ENCODE measurements at places on chromosomes 2 and 18.

DNA sequence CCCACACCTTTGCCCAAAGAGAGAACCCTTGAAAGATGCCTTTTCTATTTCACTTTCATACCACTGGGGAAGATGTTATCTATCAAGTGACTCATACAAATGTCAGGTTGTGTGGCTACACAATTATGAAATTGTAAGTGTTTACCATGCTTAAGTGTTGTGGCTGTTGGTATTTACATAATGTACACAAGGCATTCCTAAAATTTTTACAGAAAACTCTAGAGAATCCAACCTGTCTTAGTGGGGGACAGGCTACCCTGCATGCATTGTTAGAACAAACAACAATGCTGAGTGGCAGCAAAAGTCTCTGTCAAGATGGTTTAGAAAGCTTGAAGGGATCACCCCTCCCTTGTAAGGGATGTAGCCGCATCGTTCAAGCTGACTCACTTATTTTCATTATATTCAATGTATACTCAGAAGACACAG, 5.5 kb upstream of the MGAT4A start:
- no peak for DNase-seq

DNA sequence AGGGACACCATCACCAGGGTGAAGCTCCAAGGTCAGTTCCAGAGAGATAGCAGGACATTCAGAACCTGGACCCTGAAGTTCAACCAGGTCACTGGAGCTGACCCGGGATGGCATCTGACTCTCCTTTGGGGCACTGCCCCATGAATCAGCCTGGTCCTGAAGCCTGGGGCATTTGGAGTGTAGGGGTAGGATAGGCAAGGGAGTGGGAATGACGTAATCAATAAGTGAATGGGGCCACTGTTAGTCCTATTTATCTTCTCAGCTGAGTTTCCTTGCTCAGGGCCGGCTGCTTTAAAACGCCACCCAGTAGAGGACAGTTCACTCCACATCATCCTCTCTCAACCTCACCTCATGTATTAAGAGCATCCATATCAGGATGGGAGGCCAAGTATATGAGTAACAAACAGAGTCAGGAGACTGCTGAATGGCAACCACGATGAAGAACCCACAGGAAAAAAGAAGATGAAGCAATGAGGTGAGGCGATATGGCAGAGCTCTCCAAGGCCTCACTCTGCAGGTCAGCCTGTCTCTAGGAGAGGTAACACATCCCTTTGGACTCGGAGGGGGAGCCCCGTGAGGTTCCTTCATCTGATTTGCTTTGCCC, 1.8 kb upstream of the RFX8 start:
- no peak for DNase-seq

GRCh38 chr2:142734770-142735169, 142.7 kb upstream of the KYNU start:
- no peak for DNase-seq

GRCh38 chr2:71829008-71829407, 318.7 kb downstream of the CYP26B1 start:
- DNase-seq, result no peak

- no peak for DNase-seq
Measured at GRCh38 chr18:57728941-57729511, 74.1 kb downstream of the ATP8B1 start.

GRCh38 chr2:239917957-239918481, 107.1 kb downstream of the NDUFA10 start:
- DNase-seq, result no peak

DNA sequence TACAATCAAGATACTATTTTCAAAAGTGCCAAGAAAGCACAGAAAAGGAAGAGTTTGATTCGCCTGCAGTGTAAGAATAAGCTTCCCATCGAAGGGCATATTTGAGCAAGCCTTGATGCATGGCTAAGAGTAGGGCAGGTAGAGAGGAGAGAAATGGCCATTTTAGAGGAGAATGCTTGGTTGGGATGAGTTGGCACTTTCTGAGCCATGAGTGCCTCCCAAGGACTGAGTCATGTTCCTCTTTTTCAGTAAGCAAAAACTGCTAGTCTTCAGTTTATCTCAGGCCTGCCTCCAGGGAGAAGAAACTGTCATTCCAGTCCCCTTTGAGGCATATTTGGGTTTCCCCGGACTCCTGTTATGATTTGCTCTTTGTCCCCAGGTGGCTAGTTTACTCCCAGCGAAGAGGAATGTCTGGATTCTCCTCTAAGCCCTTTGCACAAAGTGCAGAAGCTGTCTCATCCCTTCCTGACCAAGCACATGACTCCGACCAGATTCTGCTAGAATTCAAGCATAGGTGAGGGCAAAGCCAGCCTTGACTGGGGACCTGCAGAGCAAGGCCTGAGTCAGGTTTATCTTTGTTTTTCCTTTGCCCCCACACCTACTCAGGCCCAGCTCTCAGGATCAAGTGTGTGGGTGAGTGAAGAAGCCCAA, 115.2 kb downstream of the TTC32 start:
- no peak for DNase-seq

GRCh38 chr18:38406607-38407006, 841.0 kb upstream of the CELF4 start:
- no peak for DNase-seq

DNA sequence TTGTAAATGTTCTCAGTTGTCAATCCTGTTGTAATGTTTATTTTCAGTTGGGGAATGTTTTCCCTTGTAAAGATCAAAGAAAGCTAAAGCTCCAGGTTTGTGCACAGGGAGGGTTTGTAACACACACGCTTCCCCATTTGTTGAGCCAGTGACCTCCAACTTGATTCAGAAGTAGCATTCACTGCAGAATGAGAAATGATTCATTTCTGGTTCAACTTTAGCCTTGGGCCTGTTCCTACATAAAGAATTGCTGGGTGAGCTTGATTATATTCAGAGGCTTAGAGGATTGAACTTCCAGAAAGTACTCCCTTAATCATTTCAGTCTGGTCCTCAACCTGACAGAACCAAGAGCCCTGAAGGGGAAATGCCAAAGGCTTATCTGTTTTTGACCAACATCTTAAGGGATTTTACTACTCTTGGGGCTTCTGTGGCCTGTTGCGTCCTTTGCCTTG, 70.6 kb upstream of the CAVIN2 start:
- no peak for DNase-seq

DNA sequence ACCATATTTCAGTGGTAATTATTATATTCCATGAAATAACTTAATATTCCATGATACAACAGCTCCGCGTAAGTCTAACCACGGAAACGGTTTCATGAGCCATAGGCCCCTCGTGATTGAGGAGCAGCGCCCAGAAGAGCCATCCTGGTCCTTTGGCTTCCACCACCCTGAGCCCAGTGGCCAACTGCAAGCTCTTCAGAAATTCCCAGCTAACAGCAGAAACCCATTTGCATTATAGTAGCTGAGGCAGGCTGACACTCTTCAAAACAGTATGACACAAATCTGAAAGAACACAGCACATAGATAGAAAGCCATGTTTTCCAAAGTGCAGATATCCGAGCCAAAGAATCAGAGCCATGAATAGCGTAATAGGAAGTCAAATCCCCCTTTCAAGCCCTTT, 120.9 kb upstream of the NFATC1 start:
- no peak for DNase-seq

- no peak for DNase-seq
Measured at GRCh38 chr2:144170179-144170578, 349.7 kb downstream of the ZEB2 start.

DNA sequence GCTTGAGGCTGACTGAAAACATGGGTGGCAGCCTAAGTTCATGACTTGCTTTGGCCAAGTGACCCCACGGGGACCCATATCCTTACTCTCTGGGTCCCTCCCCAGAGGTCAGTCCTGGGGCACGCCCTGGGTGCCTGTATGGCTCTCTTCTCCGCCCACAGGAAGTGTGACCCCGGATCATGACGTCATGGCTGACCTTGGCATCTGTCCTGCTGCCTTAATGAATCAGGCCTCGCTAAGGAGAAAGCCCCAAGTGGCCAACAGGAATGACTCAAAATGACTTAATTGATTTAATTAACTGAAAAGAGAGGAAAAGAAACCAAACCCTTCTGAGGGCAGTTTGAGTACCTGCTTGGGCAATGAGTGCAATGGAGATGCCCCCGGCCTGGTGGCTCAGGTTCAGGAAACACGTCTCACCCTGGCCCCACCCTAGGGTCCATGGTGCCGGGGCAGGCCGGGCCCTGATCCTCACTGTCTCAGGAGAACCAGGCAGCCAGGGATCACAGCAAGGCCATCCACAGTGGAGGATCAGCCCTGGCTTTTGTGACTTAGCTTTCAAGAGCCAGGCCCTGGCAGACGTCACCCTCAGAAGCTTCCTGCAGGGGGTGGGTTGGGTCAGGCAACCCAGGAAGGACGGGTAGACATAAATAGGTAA, 112.0 kb downstream of the CYP26B1 start:
- no peak for DNase-seq

DNA sequence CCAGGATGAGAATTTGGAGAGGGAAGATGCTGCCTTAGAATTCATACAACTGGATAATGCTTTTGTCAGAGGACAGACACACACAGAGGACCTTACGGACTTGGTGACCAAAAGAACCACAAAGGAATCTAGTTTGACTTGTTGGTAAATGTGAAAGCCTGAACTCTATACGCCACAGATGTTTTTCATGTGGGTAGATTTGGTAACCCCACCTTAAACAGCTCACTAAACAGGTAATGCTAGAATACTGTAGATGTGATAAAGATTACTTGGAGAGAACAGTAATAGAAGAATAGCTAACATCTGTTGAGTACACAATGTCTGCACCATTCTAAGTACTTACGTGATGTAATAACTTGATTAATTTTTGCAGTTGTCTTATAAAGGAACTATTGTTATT, 24.1 kb downstream of the ANXA4 start:
- no peak for DNase-seq

DNA sequence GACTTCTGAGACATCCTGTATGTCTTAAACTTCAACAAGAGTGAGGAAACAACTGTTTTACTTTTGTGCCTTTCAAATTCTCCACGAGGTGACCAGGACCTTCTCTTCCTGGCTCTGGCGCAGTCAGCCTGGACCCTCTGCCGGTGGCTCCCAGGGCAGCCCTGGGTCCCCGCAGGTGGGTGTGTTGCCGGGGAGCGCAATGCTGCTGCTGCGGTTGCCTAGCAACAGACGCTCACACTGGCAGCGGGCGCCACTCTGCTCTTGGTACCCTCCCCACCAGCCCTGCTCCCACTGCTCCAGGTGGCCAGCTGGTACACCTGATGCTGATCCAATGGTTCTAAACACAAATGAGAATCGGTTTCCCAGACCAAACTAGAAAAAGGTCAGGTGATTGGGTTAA, 58.7 kb downstream of the GNAL start:
- DNase-seq, result no peak

GRCh38 chr2:171132086-171132485, 28.6 kb downstream of the TLK1 start:
- DNase-seq, result no peak

GRCh38 chr2:9002313-9002636, 1.2 kb downstream of the MBOAT2 start:
- DNase-seq, result no peak

- no peak for DNase-seq
Measured at GRCh38 chr2:71154798-71155197, 24.4 kb downstream of the MPHOSPH10 start.

DNA sequence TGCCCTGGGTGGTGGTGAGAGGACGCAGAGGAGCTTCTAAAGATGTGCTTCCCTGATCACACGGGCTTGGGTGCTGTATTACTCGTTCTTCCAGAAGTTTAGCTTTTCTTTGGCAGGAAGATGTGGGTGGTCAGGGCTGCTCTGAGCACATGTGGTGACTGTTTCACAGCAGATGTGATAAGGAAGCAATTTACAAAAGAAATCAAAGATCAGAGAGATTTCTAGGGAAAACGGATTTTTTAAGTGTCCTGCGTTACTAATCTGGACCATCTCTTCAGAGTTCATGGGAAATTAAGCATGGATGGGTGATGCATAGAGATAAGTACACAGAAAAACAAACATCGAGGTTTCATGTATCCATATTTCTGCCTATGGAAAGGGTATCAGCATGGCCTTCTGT, 99.4 kb downstream of the WDSUB1 start:
- no peak for DNase-seq

GRCh38 chr2:236888794-236889780, 196.6 kb upstream of the COPS8 start:
- no peak for DNase-seq

DNA sequence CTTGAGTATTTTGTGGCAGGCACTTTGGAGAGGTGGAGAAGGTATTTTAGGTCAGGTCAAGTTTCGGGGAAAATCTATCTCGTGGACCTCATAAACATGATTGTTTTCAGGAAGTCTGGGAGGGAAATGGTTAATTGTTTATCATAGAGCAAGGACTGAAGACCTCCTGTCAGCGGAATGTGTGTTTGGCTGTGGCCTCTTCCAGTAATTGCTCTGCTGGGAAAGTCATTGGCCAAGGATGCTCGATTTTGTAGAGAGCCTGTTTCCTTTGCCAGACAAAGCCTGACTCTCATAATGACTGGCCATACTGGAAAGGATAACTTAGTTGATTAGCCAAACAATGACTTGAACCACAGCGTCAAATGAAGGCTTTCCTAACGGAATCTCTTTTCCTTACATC, 30.0 kb downstream of the IL1R2 start:
- DNase-seq, result no peak

- DNase-seq, result no peak
Measured at GRCh38 chr2:238166391-238167343, 7.9 kb downstream of the ERFE start.

- DNase-seq, result no peak
Measured at GRCh38 chr18:48138210-48138609, 207.8 kb upstream of the SMAD2 start.

DNA sequence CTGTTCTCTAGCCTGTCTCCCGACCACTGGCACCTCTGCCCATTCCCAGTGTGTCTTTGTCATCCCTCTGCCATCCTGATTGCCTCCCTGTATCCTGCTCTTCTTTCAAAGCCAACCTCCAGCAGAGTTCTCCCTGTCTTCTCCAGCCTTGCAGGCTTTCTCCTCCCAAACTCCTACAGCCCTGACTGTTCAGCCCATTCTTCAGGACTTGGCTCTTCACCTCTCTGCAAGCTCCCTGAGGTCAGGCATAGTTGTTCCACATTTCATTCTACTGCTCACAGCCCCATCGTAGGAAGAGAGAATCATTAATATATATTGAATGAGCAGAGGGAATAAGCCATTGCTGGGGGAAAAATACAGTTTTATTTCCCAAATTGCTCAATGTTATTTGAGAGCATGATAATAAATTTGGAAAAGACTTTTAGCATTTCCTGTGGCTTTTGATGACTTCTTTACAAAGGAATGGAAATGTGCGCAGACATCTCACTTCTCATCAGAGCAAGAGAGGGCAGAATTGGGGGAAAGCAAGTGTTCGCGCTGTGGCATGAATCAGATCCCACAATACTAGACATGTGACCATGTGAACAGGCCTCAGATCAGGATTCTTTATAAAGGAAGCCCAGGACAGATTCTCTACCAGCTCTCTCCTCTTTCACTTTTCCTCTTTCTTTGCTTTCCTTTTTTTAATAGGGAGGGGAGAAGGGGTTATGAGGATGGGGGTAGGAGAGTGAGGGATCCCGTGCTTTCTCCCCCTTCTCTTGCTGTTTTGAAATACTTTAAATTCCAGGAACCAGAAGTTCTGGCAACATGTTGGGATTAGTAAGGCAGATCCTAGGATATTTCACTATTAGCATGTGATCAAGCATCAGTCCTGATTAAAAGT, 37.4 kb downstream of the EPAS1 start:
- DNase-seq, result no peak

GRCh38 chr2:164754157-164755093, 87.2 kb downstream of the COBLL1 start:
- no peak for DNase-seq

- no peak for DNase-seq
Measured at GRCh38 chr2:85468096-85468703, 49.7 kb downstream of the SH2D6 start.

Measured in iPS DF 19.7 (cell line).